ENCODE measurements at places on chromosomes 5 and 9.
A peak's percentile ranks its signal among the peaks of the same experiment; 100 is the strongest.

GRCh38 chr9:33818167-33818846 lies 1.3 kb downstream of the UBE2R2 start:
- ATAC-seq, result peak; percentile 11

- ATAC-seq, result no peak
These were observed 267.7 kb downstream of the DENND1A start for GRCh38 chr9:123662057-123662776.

- no peak for ATAC-seq
These were observed 254.1 kb upstream of the FBXL7 start for GRCh38 chr5:15245913-15246312.

- no peak for ATAC-seq
These were observed 10.2 kb upstream of the SEC16A start for GRCh38 chr9:136492978-136493522.

- ATAC-seq, result no peak
These were observed 653.7 kb downstream of the TLE1 start for GRCh38 chr9:81035601-81036000.

DNA sequence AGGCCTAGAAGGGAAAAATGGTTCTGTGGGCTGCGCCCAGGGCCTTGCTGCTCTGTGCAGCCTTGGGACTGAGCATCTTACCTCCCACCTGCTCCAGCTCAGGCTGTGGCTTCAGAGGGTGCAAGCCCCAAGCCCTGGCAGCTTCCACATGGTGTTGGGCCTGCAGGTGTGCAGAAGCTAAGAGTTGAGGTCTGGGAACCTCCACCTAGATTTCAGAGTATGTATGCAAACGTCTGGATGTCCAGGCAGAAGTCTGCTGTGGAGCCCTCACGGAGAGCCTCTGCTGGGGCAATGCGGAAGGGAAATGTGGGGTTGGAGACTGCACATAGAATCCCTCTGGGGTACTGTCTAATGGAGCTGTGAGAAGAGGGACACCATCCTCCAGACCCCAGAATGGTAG lies 36.0 kb downstream of the FBXL7 start:
- no peak for ATAC-seq

GRCh38 chr5:99973779-99974178 lies 561.4 kb upstream of the FAM174A start:
- ATAC-seq, result no peak

GRCh38 chr9:101465326-101465915 lies 29.8 kb upstream of the ALDOB start:
- peak; percentile 73 for ATAC-seq

DNA sequence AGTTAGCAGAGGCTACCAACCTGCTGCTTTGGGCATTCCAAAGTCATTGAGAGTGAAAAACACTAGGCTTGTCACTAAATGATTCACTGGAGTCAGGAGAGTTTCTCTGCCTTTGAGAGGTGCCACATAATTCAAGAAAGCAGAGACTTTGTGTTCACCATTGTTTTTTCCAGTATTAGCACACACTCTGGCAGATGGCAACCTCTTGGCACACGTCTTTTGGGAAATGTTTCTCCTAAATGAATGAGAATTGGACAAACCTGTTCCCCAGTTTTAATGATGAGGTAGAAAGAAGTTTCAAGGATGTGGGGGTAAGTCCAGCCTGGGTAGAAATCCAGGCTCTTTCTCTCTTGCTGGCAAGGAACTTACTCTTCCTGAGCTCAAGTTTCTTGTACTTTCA lies 259.1 kb downstream of the GABRB2 start:
- ATAC-seq, result no peak

GRCh38 chr5:144189800-144190429 lies 19.2 kb downstream of the KCTD16 start:
- ATAC-seq, result peak; percentile 80

- ATAC-seq, result no peak
These were observed 41.6 kb downstream of the GTF3C4 start for GRCh38 chr9:132711846-132712245.

GRCh38 chr5:107913494-107913893 lies 242.8 kb upstream of the EFNA5 start:
- no peak for ATAC-seq

- no peak for ATAC-seq
These were observed 17.4 kb downstream of the TTC39B start for GRCh38 chr9:15289603-15290002.

- peak; percentile 73 for ATAC-seq
These were observed 14.3 kb downstream of the GBGT1 start for GRCh38 chr9:133149130-133150015.

- ATAC-seq, result no peak
These were observed 23.8 kb upstream of the CAMLG start for GRCh38 chr5:134714541-134714940.

DNA sequence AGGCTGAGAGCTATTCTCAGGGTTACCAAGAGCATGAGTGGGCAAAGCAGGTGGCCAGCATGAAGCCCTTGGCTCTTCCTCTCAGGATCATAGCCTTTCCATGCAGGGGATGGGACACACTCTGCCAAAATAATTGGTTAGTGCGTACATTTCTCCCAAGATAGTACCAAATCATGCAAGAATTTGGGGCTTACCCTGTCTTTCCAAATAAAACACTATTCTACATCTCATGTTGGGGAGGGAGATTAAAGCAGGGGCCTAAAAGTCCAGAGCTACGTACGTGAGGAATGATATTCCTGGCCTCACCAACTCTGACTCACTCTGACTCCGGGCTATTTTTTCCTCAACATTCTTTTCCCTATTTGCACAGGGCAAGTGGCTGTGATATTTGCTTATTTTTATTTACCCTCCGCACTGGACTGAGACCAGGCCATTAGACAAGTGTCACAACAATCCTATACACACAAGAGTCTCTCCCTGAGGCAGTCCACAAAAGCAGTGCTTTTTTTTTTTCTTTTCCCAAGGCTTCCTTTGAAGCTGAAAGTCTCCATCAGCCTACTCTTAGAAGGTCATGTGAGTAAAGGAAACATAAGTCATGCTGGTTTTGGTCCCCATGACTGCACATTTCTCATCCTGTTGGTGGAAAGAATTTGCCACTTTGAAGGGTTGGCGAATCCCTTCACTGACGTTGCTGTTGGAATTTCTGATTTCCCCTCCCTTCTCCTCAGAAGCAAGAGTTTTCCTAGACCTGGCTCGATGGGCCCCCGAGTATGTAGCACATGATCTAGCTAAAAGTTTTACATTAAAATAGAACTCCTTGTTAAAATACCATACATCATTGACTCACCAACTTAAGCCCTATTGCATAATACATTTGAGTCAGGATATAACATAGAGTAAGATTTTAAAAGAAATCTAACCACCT lies 40.0 kb downstream of the TMEM252 start:
- ATAC-seq, result peak; percentile 80

DNA sequence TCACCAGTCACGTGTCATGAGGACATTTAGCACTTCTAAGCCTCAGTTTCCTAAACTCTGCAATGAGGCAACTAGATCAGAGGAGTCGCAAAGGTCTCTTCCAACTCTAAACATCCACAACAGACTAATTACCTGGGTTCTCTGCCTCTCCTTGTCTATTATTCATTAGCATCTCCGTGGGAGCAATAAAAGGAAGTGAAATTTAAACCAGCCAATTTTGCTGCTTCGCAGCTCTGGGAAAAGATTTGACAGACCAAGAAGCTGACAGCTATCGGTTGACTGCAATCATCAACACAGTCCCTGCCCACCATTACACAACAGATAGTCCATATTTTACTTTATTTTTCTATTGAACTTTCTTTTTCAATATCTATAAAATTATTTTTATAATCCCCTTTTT lies 308.9 kb downstream of the NR2F1-AS1 start:
- ATAC-seq, result no peak

GRCh38 chr9:131649646-131650045 lies 90.2 kb downstream of the RAPGEF1 start:
- no peak for ATAC-seq

GRCh38 chr5:82327941-82328340 lies 49.8 kb upstream of the RPS23 start:
- ATAC-seq, result no peak

- no peak for ATAC-seq
These were observed 25.7 kb downstream of the TAS2R1 start for GRCh38 chr5:9604416-9604815.

- no peak for ATAC-seq
These were observed 135.2 kb upstream of the CLINT1 start for GRCh38 chr5:157993986-157994691.

GRCh38 chr5:66702426-66702825 lies 106.2 kb downstream of the MAST4 start:
- ATAC-seq, result no peak

- no peak for ATAC-seq
These were observed 24.4 kb downstream of the LMNB1 start for GRCh38 chr5:126801174-126801991.

DNA sequence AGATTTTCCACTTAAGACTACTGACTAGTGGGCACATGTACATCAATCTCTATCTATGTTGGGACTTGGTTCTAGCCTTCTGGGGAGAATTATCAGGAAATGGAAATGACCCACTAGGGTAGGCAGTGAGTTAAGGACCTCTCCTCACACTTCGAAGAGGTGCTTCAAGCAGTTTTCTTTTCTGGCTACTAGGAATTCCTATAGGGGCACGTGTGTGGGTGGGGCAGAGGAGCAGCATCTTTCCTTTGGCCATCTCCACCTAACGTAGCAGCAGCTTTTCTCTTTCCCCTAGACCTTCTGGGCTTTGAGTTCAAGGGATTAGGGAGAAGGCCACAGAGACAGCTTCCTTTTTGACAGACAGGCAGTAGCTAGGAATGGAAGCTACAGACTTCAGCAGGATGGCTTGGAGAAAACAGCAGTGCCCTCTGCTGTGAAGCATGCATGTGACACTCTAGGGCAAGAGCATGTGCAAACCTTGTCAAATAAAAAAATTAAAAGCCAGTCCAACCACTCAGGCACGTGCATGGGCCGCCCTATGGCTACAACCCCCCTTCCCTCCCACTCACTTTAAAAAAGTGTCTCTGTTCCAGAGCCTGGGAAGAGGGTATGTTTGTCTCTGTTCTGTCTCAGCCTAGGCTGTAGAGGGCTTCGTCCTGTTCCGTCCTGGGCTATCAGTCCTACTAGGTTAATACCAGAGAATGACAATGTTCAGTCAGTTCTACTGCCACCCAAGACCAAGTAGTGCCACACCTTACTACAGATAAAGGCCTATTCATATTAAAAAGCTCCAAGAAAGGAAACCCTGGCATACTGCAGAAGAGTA lies 8.7 kb upstream of the GFRA3 start:
- peak; percentile 86 for ATAC-seq

GRCh38 chr5:127353327-127353726 lies 62.7 kb downstream of the MEGF10 start:
- no peak for ATAC-seq

GRCh38 chr9:132887181-132888120 lies 8.8 kb downstream of the SPACA9 start:
- ATAC-seq, result no peak

DNA sequence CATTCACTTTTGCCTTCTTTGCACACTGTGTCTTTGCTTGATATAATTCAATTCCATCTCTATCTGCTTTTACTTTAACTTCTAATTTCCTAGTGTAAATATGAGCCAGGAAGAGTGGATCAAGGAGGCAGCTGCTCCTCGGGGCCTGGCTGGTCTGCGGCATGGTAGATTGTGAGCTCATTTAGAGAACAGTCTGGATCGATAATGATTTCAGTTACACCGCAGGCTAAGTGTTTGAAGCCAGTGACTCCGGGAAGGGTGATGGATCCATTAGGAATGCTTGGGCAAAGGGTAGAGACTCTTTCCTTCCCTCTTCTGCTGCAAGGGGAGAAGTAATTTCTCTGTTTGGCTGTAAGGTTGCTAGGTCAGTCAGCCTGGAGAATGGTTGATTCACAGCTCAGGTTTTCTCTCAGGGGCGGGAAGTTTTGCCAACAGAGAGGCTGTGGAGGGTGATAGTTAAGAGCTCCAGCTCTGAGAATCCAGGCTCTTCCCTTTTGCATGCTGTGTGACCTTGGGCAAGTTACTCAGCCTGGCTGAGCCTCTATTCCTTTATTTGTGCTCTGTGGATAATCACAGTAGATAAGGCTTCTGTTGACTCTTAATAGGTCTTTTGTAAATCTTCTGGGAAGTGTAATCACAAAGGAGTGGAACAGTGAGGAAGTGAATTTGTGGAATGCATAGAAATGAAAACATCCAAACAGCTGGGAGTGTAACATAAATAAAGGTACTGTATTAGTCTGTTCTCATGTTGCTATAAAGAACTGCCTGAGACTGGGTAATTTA lies 99.1 kb downstream of the PTTG1 start:
- no peak for ATAC-seq

DNA sequence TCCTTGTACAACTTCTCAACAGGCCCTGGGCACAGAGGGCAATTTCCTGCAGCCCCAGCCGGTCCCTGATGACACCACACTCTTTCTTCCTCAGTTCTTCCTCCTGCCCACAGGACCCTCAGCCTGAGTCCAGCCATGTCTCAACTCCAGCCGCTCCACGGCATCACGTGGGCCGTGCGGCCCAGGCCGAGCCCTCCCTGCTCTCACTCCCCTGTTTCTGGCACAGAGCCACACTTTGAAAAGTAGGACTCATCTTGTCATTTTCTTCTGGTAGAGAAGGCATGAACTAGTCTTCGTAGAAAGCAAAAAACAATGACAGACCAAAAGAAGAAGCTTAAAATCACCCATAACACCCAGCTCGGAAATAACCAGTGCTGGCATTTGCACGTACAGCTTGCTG lies 404.7 kb upstream of the IRX1 start:
- no peak for ATAC-seq

DNA sequence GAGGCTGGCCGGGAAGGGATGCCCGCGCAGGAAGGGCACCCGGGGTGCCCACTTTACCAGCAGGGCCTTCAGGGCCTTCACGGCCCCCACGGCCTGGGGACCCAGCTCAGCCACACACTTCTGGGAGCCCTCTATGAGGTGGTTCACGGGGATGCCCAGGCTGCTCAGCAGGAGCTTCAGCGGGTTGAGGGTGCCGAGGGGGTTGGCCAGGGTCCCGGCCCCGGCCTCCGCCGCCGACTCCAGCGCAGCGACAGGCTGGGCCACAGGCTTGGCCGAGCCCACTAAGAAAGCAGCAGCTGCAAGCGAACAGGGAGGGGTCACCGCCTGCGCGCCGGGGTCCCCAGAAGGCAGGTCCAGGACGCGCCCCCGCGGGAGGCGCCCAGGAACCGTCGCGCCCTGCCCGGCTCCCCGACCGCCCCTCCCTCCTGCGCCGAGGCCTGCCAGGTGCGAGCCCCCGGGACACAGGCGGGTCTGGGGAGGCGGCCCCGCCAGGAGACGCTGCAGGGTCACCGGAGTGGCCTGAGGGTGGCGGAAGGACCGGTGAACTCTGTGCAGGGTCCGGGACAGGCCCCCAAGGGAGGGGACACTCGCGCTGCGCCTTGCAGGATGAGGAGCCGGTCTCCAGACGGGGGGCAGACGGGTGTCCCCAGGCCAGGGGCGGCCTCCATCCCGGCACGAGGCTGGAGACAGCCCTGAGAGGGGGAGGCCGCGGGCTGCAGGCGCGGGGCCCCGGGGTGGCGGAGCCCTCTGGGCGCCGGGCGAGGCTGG lies 572 bp downstream of the SCGB3A1 start:
- ATAC-seq, result peak; percentile 49

- no peak for ATAC-seq
These were observed 12.6 kb downstream of the QSOX2 start for GRCh38 chr9:136232969-136233368.

All from motor neuron (in vitro differentiated cells).